ENCODE measurements at places on chromosomes 12 and 14.
A peak's percentile ranks its signal among the peaks of the same experiment; 100 is the strongest.

GRCh38 chr14:25953532-25954139, 644.2 kb downstream of the NOVA1 start:
- no peaks in the 10 kb centered on the region for H3K27me3 ChIP-seq
- no peaks in the 10 kb centered on the region for H3K36me3 ChIP-seq
- H3K27ac ChIP-seq, result no peak overlapping the region
- DNase-seq, result no peak

- H3K27ac ChIP-seq, result no peak overlapping the region
- no peak for DNase-seq
- no peak overlapping the region for H3K4me3 ChIP-seq
- no peaks in the 10 kb centered on the region for H3K36me3 ChIP-seq
Observed at GRCh38 chr14:96735526-96735925, 61.7 kb upstream of the VRK1 start.

GRCh38 chr12:92034858-92035401, 110.7 kb downstream of the BTG1 start:
- DNase-seq, result peak; percentile 64
- peak overlapping the region; percentile 90 for H3K27ac ChIP-seq
- H3K4me3 ChIP-seq, result peak overlapping the region; percentile 80
- H3K36me3 ChIP-seq, result peaks cover 10% of the 10 kb centered on the region
- peaks cover 78% of the 10 kb centered on the region for H3K4me1 ChIP-seq
- H3K27me3 ChIP-seq, result no peaks in the 10 kb centered on the region

DNA sequence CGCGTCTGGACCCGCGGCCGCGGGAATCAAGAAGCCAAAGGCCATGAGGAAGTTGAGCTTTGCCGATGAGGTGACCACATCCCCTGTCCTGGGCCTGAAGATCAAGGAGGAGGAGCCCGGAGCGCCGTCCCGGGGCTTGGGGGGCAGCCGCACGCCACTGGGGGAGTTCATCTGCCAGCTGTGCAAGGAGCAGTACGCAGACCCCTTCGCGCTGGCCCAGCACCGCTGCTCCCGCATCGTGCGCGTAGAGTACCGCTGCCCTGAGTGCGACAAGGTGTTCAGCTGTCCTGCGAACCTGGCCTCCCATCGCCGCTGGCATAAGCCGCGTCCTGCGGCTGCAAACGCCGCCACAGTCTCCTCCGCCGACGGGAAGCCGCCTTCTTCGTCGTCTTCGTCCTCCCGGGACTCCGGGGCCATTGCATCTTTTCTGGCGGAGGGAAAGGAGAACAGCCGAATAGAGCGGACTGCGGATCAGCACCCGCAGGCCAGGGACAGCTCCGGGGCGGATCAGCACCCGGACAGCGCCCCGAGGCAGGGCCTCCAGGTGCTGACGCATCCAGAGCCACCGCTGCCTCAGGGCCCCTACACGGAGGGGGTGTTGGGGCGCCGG, 1.0 kb downstream of the INSM2 start:
- H3K27ac ChIP-seq, result no peak overlapping the region
- H3K27me3 ChIP-seq, result peaks cover 55% of the 10 kb centered on the region
- DNase-seq, result peak; percentile 82
- peaks cover 21% of the 10 kb centered on the region for H3K4me1 ChIP-seq
- no peaks in the 10 kb centered on the region for H3K36me3 ChIP-seq

GRCh38 chr12:31362115-31362758, 36.3 kb upstream of the SINHCAF start:
- no peaks in the 10 kb centered on the region for H3K36me3 ChIP-seq
- DNase-seq, result peak; percentile 37
- H3K27ac ChIP-seq, result peak overlapping the region; percentile 92
- peaks cover 10% of the 10 kb centered on the region for H3K27me3 ChIP-seq
- peak overlapping the region; percentile 65 for H3K4me3 ChIP-seq

GRCh38 chr12:5003025-5003666, 40.5 kb upstream of the KCNA5 start:
- H3K36me3 ChIP-seq, result no peaks in the 10 kb centered on the region
- no peak overlapping the region for H3K27ac ChIP-seq
- no peaks in the 10 kb centered on the region for H3K4me1 ChIP-seq
- peaks cover 31% of the 10 kb centered on the region for H3K27me3 ChIP-seq
- DNase-seq, result peak; percentile 70
